ENCODE measurements at places on chromosomes 16 and 17.

GRCh38 chr17:81916234-81917001 lies 1.6 kb downstream of the SIRT7 start:
- no peak for DNase-seq

GRCh38 chr17:8680466-8681169 lies 50.1 kb upstream of the MYH10 start:
- no peak for DNase-seq

GRCh38 chr17:48416971-48417370 lies 13.0 kb downstream of the SKAP1 start:
- no peak for DNase-seq

- no peak for DNase-seq
Observed at GRCh38 chr16:6804461-6804860, 528.2 kb upstream of the RBFOX1 start.

- no peak for DNase-seq
Observed at GRCh38 chr17:43134774-43135453, 9.8 kb upstream of the BRCA1 start.

DNA sequence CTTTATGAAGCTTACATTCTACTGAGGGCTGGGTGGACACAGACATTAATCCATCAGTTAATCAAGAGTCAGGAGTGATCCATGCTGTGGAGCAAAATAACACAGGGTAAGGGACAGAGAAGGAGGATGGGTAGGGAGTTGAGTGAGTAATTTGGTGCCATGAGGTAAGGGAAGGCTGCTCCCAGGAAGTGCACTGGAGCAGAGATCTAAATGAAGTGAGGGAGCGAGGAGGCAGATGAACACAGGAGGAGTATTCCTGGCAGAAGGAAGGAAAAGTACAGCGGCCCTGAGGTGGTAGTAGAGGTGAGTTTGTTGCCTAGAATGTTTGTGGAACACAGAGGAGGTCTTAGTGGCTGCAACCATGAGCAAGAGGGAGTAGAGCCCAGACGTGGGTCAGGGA lies 34.8 kb downstream of the ASIC2 start:
- DNase-seq = no peak

DNA sequence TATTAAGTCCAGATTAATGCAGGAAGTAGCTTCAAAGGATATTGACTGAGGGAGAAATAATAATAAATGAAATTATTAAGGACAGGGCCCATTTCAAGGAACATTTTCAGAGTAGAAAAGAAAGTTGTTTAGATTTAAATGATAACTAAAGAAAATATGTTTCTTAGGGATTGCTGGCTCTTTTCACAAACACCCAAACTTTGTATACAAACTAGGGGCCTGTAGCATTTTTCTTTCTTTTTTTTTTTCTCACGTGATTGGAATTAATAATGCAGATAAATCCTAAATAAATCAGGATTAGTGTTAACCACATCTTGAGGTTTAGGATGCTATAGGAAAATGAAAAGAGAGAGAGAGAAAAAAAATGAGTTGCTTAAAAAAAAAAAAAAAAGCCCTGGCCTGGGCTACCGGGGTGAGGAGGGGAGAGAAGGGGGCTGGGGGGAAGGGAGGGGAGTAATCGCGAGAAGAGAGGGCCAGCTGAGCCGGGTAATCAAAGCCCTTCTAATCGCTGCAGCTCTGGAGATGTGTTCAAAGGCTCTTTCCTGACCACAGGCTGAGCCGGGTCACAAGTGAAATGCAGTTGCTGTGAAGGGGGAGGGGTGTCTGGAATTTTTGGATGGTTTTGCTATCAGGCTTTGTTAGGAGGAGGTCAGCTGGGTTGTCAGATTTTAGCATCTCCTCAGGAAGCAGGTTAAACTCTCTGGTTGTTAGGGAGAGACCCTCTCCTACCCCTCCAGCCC lies 104.6 kb upstream of the ZFHX3 start:
- DNase-seq = no peak

Measured in stimulated activated CD4-positive, alpha-beta T cell treated with anti-CD3 and anti-CD28 coated beads, Interleukin-15, amount 100 ng/mL, for 1 hour (primary cell).